ENCODE measurements at places on chromosomes 5 and 9.

- DNase-seq, result no peak
These were observed 169.4 kb downstream of the TRPM3 start for GRCh38 chr9:70951749-70952727.

DNA sequence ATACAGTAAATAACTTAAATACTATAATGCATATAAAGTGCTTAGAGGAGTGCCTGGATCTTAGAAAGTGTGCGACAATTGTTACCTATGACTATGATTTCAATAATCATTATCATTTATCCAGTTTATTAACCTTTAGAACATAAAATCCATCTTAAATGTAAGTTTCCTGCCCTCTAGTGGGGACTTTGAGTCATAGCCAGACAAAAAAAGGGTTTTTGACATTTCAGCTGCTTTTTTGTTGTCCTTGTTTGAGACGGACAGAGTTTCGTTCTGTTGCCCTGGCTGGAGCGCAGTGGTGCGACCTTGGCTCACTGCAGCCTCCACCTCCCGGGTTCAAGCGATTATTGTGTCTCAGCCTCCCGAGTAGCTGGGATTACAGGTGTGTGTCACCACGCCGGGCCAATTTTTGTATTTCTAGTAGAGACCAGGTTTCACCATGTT lies 9.7 kb upstream of the C9orf152 start:
- no peak for DNase-seq

- DNase-seq, result no peak
These were observed 25.4 kb upstream of the RASA1 start for GRCh38 chr5:87242242-87242641.

GRCh38 chr5:98513380-98513779 lies 260.1 kb upstream of the RGMB start:
- DNase-seq, result no peak

DNA sequence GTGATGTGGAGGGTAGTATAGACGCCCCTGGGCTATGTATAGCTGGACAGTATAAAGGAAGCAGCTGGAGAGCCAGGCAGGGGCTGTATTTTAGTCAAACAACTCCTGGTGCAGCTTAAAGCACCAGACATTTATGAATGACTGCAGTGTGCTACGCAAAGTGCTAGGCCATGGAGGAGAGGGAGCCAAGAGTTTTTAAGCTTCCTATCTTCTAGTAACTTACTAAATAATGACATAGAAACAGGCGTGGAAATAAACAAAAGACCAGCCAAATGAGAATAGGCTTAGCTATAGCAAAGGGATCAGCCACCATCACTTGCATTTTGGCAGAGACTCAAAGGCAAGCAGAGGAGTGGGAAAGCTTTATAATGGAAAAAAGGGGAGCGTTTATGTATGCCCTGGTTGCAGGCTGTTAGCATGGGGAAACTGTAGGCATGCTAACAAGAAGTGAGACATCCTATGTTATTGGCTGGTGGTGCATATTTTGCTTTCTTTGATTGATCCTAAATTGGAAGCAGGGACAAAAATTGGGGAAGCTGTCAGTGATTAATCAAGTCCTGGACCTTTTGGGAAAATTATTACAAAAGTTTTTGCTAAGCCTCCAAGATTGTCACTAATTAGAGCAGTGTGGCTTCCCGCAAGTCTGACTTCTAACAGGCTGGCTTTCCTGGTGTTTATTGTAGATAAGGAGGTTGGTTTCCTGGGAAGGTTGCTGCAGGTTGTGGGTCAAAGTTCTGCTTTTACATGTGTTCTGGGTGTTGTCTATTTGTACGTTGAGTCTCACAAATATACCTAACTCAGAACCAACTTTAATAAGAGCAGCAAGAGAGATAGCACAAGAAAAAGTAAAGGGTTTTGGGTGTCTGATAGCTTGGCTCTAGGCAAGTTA lies 46.6 kb downstream of the RAB3C start:
- no peak for DNase-seq

- DNase-seq, result no peak
These were observed 62.2 kb upstream of the IRX2 start for GRCh38 chr5:2813678-2814077.

DNA sequence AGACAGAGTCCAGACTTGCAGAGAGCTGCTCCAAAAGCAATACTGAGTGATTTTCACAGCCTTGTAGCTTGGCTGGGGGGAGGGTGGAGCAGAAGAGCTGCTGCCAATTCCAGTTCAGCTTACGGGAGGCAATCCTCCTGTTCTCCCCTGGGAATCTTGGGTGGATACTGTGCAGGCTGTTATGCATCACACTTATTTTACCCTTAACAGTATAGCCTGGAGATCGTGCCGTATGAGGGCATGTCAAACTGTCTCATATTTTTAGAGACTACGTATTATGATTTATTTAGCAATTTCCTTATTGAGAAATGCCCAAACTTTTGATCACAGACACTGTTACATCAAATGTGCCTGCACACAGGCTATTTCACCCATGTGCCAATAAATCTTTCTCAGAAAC lies 85.2 kb downstream of the BASP1 start:
- DNase-seq, result no peak

- no peak for DNase-seq
These were observed 253.8 kb downstream of the BNC2 start for GRCh38 chr9:16616686-16617085.

DNA sequence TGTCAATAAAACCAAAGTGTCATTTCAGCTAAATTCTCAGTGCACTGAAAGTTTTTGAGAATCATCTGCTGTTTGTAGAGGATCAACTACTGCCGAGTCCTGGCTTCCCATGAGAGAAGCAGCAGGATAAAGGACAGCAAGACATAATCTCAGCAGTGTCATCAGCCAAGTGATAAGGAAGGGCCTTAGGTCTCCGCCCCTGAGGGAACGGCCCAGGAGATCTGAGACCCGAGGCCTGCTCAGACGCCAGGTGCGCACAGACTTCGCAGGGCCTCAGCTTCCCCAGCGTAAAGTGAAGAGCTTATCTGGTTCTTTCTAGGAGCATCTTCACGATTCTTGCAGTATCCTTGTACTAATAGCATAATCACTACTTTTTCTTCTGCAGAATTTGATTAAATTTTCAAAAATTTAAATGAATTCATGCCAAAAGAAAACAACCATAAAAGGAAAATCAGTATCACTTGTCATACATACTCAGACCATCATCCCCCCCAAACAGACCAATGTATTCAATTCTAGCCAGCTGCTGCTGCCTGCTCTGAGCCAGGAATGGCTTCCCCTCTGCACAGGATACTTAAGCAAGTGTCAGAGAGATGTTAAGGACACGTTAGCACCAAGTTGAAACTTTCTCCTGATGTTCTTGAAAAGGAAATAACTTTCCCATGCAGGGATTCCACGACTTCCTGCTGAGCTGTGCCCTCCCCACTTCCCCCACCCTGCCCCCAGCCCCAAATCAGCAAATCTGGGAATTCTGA lies 2.2 kb downstream of the GFPT2 start:
- DNase-seq, result no peak

GRCh38 chr9:131289301-131290035 lies at the start of gene PLPP7:
PLPP7 (plus strand) TSS chr9:131289723; CDS start chr9:131289998, 275 bp downstream.
- peak; percentile 84 for DNase-seq

DNA sequence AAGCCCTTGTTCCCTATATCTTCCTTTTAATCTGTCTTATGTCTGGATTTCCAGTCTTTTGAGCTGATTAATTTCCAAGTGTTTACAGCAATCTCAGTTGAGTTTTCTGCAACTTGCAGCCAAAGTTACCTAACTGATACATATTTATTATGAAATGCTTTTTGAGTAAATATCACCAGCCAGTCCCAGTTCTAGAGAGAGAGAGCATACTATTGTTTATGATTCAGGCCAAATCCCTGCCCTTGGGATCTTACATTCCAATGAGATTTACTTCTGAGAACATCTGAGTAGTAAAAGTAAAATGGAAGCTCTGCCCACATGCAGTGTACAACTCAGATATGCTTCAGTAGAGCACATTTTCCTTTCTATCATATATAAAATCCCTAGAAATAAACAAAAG lies 661.7 kb downstream of the KCTD16 start:
- DNase-seq, result no peak

- no peak for DNase-seq
These were observed 3.7 kb upstream of the MRNIP start for GRCh38 chr5:179862296-179862695.

DNA sequence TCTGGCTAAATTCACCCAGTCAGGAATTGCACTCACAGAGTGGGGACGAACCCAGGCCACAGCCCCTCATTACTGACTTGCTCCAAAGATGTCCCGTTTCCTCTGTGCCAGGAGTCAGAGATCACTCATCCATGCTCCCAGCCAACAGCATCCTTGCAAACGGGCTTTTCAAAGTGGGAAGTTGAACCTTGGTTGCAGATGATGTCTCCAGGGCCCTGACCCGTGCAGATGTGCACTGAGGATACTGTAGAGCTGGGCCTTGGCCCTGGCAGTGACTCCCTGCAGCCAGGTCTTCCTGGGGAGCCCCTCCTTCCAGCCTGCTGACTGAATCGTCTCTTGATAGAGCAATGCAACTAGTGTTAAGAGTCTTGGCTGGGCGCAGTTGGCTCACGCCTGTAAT lies 22.3 kb downstream of the TCF7 start:
- DNase-seq, result no peak

- DNase-seq, result no peak
These were observed 1920.3 kb upstream of the WWC1 start for GRCh38 chr5:166370928-166371690.

GRCh38 chr5:101878190-101878589 lies 417.9 kb downstream of the SLCO4C1 start:
- DNase-seq, result no peak

DNA sequence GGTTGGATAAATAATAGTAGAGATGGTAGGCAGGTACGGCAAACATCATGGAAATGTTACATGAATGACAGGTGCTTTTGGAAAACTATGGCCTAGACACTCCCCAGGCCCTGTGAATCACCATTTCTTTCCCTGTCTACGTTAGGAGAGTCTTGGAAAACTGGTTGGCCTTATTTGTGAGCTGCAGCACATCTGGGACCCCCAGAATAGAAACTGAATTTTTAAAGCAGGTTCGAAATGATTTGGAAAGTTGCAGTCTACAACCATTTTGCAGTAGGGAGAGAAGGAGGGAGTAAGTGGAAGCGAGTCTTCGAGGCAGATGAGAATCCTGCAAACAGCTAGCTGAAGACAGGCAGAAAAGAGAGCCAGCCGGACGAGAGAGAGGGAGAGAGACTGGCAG lies 13.0 kb downstream of the C1QTNF2 start:
- DNase-seq, result no peak

- no peak for DNase-seq
These were observed 10.2 kb downstream of the DIAPH1 start for GRCh38 chr5:141608557-141608956.

DNA sequence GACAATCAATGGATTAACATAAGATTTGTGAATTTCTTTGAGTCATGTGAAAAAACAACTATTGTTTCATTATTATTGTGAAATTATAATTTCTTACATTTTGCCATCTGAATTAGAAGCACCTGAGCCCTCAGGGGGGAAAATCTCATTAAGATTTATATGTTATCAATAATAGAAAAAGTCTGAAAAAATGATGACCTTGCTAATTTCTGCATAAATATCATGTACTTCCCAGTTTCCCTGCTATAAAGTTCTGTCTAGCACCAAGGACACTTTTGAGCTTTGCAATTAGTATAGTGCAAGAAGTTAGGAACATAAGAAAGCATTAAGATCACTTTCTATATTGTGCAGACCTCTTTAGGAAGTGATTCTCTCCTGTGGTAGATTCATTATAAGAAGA lies 488.3 kb upstream of the TUSC1 start:
- no peak for DNase-seq

DNA sequence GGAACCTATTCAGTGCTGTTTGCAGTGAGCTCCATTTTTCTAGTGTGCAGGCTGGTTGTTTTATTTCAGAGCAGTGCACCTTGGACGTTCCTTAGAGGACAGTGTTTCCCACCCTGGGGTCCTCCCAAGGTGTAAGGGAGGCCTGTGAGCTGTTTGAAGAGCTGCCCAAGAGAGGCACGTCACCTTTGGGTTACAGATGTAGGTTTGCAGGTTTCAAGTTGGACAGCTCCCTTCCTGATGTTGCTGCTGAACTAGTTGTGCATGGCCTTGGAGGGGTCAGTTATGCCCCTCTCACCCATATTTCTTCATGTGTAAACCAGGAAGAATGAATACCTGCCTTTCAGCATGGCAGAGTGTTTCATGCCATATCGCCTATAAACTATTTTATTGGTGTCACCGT lies 34.7 kb upstream of the POMT1 start:
- DNase-seq, result no peak

DNA sequence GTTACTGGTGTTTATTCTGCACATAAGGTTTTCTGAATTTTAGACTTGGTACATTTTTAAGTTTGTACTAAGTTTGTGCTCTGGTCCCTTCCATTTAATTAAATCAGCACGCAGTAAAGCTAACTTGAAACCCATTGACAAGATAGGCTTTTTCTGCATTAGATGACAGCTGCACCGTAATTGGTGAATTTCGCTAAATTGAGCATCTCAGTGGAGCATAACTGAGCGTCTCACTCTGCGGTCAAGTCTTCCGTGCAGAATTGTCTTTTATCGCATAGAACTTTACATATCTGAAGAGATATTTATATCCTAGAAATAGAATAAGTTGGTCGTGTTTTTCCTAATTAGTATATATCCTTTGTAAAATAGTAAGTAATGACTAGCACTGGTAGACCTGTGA lies 4.1 kb downstream of the SUB1 start:
- DNase-seq, result no peak

DNA sequence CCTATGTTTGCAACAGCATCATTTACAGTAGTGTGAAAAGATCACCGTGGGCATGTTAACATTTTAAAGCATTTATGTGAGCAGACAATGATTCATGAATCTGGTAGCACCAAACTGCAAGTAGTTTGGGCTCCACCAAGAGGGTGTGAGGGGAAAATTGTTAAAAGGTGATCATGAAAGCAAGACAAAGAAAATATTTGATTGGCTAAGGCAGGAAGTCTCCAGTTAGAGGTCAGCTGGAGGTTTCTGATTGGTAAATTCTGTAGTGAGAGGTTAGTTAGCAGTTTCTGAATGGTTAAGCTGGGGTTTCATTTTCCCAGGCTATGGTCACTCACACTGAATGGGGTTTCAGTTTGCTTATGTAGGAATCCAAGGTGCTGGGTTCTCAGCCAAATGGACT lies 13.5 kb upstream of the DRD1 start:
- no peak for DNase-seq

- no peak for DNase-seq
These were observed 73.0 kb upstream of the NR5A1 start for GRCh38 chr9:124580186-124580585.

DNA sequence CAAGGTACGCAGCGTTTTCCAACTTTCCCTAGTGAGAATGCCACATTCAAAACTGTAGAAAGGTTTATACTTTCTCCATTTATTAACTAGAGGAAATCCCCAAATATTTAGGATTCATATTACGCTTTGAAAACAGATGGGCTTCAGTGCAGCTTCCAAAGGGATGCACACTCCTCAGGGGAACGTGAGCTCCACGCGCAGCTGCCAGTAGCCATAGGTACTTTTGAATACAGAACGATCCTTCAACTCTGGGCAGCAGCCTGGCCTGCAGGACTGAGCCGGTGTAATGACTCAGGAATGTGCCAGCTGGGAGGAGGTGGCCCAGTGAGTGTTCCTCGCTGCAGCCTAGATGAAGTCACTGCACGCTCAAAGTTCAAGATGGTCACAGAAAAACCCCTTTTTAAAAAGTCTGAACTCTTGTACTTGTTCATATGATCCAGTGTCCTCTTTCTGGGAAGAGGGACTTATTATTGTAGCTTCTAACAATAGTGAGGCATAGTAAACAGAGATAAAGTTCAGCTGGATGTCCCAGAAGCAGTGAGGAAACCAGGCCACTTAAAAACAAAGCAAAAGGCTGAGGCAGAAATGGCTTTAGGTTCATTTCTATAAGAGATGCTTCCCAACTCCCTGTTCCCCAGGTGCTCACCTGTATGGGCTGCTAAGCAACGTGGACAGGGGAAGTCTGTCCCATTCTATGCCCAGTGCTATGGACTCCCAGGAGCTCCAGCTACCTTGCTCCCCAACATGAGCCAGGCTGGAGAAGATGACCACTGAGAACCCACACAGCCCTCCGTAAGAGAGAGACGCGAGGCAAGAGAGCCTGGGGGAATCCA lies 130.0 kb downstream of the LHFPL2 start:
- DNase-seq, result no peak

Measured in amygdala (tissue), 56 donors.